Gastrocnemius medialis (tissue), 4 donors: ENCODE measurements at places on chromosomes 7 and 10.
A peak's percentile ranks its signal among the peaks of the same experiment; 100 is the strongest.

DNA sequence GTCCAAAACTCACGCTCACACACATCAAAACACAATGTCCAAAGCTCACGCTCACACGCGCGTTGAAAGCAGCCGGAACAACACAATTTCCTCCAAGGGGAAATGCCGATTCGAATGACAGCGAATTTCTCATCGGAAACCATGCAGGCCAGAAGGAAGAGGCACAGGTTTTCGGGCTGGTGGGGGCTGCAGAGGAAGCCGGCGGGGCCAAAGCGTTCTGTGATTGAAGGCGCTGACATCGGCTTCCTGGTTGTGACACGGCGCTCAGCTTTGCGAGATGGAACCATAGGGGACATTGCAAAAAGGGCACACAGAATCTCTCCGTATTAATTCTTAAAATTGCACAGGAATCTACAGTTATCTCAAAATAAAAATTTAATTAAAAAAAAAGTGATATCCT lies 61.3 kb downstream of the FOXL3 start:
- DNase-seq: no peak

- no peak for DNase-seq
Observed at GRCh38 chr10:95375418-95375817, 84.6 kb upstream of the PDLIM1 start.

DNA sequence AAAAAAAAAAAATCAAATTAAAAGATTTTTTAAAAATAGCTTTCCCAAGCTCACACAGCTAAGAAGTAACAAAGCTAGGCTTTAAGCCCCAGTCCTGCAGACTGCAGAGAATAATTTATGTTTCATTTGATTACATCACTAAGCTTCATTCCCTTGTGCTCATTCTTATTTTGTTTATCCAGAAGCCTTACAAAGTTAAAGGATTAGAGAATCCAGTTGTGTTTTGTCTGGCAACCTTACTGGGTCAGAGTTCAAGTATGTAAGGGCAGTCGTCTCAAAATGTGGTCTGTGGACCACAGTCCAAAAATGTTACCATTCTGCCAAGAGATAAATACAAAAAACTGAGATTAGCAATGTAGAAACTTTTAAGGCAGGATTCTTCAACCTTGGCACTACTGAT lies 32.1 kb upstream of the EZH2 start:
- no peak for DNase-seq

DNA sequence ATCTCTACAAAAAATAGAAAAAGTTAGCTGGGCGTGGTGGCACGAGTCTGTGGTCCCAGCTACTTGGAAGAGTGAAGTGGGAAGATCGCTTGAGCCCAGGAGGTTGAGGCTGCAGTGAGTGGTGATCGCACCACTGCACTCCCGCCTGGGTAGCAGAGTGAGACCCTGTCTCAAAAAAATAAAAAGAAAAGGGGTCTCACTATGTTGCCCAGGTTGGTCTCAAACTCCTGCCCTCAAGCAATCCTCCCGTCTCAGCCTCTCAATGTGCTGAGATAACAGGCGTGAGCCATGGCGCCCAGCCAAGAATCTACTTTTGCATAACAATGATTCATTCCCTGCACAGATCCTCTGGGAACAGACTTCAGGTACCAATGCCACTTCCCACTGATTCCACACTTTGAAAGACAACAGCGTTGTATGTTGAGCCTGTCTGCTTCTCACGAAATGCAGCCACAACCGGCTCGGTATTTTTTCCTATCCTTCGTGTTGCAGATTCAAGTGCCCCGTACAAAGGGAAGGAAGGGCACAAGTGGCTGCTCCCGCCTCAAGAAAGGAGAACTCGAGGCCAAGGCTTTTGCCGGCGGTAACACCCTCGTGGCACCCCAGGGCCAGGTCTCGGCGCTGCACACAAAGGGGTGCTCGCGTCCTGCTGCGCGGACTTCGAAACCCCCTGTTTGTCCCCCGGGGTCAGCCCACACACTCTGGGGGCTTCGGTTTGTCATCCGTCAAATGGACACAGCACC lies 745 bp downstream of the DAGLB start:
- peak; percentile 56 for DNase-seq

DNA sequence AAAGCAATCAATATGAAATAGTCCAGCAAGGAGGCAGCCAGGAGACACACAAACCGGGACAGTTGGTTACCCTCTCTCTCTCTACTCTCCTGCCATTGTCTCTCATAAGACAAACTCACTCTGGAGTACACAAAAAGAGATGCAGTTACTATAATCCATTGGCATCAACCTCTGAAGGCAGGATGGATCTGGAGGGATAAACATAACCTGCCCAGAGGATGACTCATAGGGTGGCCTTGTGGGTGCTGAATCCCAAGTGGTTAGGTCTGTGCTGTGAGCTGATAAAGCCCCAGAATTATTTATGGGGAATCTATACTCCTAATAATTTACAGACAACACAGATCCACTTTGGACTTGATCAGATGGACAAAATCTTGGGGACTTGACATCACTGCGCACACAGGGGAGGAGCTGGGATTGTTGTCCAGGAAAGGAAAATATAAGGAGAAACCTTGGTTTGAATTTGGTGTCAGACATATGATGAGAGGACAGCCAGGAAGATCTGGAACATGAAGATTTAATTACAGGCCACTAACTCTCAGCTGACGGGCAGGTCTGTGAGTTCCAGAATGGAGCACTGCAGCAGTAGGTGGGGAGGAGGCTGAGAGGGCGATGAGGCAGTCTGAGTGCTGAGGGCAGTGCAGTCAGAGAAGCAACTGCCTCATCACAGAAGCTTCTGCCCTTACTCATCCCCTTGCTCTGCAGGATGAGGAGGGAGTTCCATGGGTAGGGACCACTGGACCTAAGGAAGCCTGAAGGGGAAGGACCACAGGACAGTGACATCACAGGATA lies 113.9 kb upstream of the PRSS58 start:
- DNase-seq: peak; percentile 52

GRCh38 chr7:152617056-152617455 lies 58.9 kb downstream of the XRCC2 start:
- no peak for DNase-seq

DNA sequence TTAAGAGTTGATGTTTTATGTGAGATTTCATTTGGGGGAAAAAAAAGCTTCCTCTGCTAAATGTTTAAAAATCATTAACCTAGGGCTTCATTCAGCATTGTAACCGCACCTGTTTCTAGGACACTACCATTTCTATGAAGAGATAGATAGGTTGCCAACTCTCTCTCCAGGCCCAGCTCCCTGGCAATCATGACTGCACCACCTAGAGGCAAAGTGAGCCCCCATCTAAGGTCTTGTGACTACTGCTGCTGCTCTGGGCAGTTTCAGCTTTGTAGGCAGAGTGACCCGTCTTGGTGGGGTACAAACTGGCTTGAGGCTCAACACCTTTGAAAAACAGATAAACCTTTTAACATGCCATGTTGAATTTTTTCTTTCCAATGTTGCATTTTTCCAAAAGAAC lies 27.3 kb upstream of the MRC1 start:
- peak; percentile 33 for DNase-seq

DNA sequence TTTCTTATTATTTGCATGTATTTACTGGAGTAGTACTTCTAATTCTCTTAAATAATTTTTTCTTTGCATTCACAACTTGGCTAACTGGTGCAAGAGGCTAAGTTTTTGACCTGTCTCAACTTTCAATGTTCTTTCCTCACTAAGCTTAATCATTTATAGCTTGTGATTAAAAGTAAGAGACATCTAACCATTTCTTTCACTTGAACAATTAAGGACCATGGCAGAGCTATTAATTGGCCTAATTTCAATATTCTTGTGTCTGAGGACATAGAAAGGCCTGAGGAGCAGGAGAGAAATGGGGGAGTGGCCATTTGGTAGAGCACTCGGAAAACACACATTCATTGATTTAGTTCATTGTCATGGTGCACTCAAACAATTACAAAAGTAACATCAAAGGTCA lies 141.4 kb upstream of the TMEM196 start:
- DNase-seq: no peak

DNA sequence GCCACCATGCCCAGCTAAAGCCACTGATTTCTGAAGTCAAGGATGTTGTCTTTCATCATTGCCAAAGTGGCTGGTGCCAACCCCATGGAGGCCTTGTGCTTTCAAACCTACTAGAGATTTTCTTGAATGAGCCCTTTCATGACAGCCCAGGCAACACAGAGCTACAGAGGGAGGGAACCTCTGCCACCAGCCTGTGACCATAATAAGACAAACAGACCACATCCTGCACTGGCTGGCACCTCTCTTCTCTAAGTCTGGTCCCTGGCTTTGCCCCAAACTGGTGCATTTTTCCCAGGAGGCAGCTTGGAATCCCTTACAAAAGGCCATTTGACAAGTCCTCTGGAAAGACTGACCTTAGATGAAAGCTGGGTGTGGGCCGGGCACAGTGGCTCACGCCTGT lies 348.8 kb downstream of the GALNT17 start:
- no peak for DNase-seq

- no peak for DNase-seq
Observed at GRCh38 chr7:69285854-69286253, 312.4 kb upstream of the AUTS2 start.
